ENCODE measurements at places on chromosomes 12 and 14.

DNA sequence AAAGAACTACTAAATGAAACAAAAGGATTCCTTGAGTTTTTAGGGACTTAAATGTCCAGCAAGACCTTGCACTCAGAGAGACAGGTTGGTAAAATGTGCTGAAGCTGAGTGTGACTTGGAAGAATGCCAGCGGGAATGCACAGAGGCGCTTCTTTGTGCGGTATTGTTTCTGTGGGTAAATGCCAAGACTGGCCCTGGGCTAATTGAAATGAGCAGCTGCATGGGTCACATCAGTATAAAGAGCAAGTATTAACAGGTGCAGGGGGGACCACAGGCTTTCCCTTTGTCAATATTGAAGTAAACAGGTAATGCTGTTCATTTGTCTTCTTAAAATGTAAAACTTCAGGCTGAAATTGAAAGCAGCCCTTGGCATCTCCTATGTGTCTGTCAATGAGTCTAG lies 74.3 kb downstream of the LMO3 start:
- DNase-seq, result no peak

- DNase-seq, result no peak
Measured at GRCh38 chr14:33349871-33350270, 411.2 kb downstream of the NPAS3 start.

GRCh38 chr12:5254703-5255102 lies 177.2 kb upstream of the NTF3 start:
- DNase-seq, result no peak

- no peak for DNase-seq
Measured at GRCh38 chr12:71085575-71085974, 72.2 kb downstream of the TSPAN8 start.

GRCh38 chr14:73862480-73862879 lies 10.8 kb downstream of the PTGR2 start:
- DNase-seq, result no peak

All from GM18507 (cell line).